ENCODE measurements at places on chromosomes 5 and 9.
A peak's percentile ranks its signal among the peaks of the same experiment; 100 is the strongest.

DNA sequence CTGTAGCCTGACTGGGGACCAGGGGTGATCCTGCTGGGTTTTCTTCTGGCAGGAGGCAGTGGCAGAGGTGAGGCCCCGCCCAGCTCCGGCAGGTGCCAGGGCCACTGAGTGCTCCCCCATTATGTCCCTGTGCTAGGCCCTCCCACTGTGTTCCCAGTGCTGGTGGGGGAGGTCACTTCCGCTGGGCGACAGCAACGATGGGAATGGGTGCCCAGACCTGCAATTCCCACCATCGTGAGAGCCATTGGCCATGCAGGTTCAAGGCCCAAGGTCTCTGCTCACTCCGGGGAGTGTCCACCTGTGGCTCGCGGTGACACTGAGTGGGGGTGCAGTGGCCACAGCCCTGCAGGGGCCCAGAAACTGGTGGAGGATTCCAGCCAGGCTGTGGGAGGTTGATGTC, 98.6 kb downstream of the RXRA start:
- DNase-seq: no peak

GRCh38 chr9:36436909-36437308, 36.8 kb upstream of the RNF38 start:
- no peak for DNase-seq

GRCh38 chr9:100287186-100287585, 65.6 kb downstream of the TEX10 start:
- no peak for DNase-seq

- DNase-seq: no peak
These were observed 27.7 kb downstream of the YIPF5 start for GRCh38 chr5:144142824-144143162.

GRCh38 chr5:180624587-180624986, 24.8 kb downstream of the FLT4 start:
- DNase-seq: no peak

- DNase-seq: no peak
These were observed 4.5 kb downstream of the EBF1 start for GRCh38 chr5:159095151-159095721.

DNA sequence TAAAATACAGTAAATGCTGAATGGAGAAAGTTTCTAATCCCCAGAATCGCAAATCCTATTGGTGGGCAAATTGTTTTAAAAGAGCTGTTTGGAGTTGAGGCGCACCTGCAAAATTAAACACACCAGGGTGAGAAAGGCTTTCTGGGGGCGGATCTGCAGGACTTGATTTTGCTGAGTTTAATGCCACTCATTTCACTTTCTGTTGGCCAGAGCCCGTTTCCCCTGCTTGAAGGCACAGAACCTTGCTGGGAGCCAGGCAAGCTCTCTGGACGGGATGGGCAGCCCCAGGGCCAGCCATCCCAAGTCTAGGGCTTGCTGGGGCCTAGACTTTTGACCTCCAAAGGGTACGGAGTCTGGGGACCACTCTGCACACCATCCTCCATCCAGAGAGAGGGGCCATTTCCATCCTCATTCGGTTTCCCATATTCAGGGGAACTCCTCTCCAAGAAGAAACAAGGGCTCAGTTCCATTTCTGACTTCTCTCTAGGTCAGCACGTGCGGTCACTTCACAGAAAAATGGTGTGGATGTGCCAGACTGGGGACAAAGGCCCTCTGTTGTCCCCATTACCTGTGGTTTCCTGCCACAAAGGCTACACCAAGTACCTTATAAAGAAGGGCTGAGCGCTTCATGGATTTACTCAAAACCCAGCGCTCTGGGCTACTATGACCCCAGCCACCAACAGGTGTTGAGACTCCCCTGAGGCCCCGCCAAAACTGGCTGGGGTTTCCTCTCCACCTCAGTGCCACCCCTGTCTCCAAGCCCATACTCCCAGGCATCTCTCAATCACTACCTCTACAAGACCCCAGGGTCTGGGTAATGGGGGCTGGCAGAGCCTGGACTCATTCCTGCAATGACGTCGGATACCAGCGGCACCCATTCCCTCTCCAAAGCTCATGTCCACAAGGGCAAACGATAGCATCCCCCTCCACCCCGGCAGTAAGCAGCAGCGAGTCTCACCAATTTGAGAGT, 170.0 kb downstream of the AUH start:
- DNase-seq: no peak

- DNase-seq: peak; percentile 87
These were observed 15.7 kb downstream of the LVRN start for GRCh38 chr5:115977988-115978387.

DNA sequence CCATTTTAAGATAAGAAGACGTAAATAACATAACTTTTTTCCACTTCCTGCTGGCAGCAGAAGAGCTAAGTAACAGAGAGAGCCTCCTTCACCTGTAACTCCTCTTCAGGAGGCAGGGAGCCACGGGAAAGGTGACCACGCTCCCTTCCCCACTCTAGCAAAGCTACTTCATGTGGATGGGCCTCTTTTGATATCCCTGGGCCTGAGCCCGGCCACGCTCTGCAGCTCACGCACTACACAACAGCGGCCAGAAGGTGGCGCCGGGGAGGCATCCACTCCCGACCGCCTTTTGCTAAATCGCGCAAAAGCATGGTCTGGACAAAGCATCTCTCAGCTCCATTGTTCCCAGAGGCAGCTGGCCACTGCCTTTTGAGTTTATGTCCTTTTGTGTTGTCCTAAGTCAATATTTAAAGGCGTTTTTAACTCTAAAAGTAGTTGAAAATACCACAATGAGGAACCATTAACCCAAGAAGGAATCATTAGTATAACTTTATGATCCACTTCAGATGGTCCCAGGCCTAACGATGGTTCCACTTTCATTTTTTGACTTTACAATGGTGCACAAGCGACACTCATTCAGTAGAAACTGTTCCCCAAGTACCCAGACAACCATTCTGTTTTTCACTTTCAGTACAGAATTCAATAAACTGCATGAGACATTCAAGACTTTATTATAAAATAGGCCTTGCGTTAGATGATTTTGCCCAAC, 23.6 kb downstream of the CMBL start:
- DNase-seq: peak; percentile 63

- no peak for DNase-seq
These were observed 54.0 kb upstream of the FCN2 start for GRCh38 chr9:134826336-134827285.

DNA sequence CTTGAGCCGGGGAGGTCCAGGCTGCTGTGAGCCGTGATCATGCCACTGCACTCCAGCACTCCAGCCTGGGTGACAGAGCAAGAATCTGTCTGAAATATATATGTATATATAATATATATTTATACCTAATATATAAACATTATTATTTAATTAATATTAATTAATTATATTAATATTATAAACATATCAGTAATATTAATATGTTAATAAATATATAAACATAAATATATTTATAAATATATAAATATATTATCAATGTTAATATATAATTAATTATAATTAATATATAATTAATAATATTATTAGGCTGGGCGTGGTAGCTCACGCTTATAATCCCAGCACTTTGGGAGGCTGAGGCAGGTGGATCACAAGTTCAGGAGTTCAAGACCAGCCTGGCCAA, 41.1 kb downstream of the F2R start:
- DNase-seq: no peak

GRCh38 chr5:137113161-137113560, 386.0 kb downstream of the SPOCK1 start:
- no peak for DNase-seq

- no peak for DNase-seq
These were observed 7.0 kb downstream of the NOXA1 start for GRCh38 chr9:137429974-137430722.
